ENCODE measurements at places on chromosomes 3 and 15.

DNA sequence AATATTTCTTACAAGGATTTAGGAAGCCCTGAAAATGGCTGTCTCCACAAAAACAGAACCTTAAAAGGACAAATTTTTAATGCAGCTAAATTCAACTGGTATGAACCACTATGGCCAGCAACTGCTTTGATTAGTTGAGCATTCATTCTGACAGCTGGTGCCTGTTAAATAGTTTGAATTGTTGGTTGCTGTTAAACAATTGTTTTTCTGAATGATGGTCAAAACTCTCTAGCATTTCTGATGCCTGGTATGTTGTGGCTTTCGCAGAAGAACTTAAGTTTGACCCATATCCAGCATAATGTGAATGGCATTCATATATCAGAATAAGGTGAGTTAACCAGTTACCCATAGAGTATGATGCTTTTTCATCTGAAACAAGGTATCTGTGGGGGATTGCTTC is 138.4 kb downstream of the MEIS2 start:
- no peak for DNase-seq

- DNase-seq: no peak
These were observed 166.2 kb upstream of the TBC1D5 start for GRCh38 chr3:17908399-17909191.

GRCh38 chr3:150414959-150415358 is 6.9 kb downstream of the TSC22D2 start:
- no peak for DNase-seq

DNA sequence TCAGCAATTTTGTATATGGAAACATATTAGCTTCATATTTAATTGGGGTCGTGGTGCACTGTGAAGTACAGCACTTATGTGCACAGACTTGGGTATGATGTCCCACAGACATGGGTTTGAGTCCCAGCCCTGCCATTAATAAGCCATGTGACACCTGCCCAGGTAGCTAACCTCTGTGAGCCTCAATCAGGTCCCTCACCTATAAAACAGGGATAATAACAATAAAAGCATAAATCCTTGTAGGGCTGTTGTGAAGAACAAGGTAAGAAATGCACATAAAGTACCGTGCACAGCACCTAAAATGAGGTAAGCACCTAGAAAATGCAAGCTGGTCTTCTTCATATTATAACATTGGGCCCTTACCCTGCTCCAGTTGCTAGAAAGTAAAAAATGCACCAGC is 173.5 kb upstream of the WNT5A start:
- no peak for DNase-seq

DNA sequence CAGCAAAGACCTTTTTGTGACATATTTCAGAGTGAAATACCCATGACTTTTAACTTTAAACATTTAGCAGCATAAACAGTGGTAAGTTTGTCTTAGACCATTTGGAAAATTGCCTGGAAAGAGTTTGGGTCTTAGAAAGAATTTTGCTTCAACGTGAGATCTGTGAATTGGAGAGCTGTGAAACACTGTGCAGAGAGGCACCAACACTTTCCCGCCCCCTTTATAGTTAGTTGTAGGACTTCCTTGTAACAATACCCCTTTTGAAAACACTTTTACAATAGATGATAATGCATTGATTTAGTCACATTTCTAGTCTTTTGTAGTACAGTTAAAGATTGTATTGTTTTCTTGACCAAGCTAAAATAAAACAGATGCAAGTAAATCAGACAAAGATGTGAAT is 43.5 kb upstream of the MBNL1 start:
- no peak for DNase-seq

DNA sequence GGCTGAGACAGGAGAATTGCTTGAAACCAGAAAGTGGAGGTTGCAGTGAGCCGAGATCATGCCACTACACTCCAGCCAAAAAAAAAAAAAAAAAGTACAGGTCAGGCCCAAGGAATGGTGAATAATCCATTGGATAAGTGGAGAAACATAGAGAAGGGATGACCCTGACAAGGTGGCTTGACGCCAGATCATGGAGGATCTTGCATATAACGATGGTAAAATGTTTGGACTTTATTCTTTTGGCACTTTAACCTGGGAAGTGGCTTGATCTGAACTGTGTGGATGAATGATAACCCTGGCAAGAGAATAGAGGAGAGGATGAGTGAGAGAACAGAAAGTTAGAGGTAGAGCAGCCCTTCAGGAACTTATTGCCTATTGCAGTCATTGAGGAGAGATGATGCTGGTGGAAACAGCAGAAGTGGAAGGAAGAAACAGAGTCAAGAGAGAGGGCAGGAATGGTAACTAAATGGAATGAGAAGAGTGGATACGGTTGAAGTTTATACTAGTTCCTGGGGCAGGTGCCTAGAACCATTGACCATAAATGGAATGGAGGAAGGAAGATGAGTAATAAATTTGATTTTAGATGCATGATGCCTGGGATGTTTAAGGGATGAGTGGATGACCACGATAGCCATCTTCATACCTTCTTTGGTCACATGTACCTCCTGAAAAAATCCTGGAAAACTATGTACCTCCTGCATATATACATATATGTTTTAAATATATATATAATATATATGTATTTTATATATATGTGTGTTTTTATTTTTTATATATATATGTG is 57.8 kb downstream of the BLM start:
- no peak for DNase-seq

DNA sequence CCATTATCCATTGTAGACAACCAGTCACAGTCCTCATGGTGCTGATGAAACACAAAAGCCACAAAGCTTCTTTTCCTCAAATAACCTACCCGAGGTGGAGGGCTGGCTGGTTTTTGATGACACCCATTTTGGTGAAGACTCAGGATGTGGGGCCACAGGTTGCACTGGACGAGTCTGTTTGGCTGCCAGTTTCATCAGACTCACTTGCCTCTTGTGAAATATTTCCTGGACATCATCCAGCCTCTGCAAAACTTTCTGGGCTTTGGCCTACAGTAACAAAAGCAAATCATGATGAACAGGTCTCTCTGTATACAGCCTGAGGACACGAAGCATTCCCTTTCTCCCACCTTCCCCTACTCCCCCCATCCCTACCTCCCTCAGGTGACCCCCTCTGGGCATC is 42.2 kb downstream of the B3GNT5 start:
- DNase-seq: no peak

DNA sequence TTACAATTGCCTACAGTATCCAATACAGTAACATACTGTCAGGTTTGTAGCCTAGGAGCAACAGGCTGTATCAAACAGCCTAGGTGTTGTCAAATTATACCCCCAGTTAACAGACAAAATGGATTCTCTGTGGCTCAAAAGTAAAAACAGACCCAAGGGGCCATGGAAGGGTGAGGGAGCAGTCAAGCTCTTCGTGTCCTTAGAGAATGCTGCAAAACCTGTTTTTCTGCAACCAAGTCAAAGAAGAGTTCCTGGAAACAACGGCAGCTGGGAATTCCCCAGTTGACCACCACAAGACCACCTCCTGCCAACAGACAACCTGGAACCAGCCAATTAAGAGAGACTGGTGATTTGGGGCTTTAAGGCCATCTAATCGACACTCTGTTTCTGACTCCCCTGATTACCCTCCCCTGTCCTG is 11.1 kb upstream of the THUMPD3 start:
- DNase-seq: no peak

- no peak for DNase-seq
These were observed 181.1 kb downstream of the PLCL2 start for GRCh38 chr3:17065881-17066280.

DNA sequence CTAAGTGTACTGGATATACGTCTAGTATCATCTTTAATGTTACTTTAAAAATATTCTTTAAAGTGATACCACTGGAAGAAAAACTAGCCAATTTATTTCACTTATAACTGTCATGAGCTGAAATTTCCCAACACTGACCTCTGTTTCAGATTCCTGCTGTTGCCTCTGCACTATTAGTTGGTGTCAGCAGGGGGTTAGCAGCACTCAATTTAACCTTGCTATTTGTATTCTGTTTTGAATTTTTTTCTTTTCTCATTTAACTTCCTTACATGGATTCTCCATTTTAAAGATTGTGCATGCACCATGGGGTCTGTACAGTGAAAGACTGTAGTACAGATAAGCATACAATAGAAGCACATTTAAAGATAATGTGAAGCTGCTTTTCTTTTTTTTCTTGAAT is 169.2 kb downstream of the UBE2E2 start:
- no peak for DNase-seq

DNA sequence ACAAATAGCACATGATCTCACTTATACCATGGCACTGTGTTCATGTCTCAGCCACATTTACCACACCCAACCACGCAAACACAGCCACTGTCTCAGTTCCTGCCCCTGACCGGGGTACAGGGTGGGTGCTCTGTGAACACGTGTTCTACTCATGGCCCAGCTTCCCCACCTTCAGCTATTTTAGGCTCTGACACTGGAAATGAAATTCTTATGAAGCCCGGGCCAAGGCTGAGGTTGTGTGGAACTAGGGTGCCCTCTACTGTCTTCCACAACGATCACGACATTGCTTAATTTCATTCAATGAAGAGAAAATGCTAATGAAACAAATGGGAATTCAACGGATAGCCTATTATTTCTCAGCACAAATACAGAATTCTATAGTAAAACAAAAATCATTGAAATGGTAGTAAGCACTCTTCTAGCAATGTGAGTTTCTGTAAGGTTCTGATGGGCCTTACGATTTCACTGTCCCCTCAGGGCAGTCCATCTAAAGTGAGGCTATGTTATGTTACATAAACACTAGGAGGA is 2.1 kb upstream of the GABRA5 start:
- DNase-seq: peak; percentile 2

GRCh38 chr3:16305111-16305541 is 40.1 kb downstream of the OXNAD1 start:
- DNase-seq: no peak

GRCh38 chr3:56691165-56692000 is 8.3 kb upstream of the TASOR start:
- DNase-seq: no peak

- no peak for DNase-seq
These were observed 165.1 kb downstream of the APBA2 start for GRCh38 chr15:29050870-29051269.

DNA sequence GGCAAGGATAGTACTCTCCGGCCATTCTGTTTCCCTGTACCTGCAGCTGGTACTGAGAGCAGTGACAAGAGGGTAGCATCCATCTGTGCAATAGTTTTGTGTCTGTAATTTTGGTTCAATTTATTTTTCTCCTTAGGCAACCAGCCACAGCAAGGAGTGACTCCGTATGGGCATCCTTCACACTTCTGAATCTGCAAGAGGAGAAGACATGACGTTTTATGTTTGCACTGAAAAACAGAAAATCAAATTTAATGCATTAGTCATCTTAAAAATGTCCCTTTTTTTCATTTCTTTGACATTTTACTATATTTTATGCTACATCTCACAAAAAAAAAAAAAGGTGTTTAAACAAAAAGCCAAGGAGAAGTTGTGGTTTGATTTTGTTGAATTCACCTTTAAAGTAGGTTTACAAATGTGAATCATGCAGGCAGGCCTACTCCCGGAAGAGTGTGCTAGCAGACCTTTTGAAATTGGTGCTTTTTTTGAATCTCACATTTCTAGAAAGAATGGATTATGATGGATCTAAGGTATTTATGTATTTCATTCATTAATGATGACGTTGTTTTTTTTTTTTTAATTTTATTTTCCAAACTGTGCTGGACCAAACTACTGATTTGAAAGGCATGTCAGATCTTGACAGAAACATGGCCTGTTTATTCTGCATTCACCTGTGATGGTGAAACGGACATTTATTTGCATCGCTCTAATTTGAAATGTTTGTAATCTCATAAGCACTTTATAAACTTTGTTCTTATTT is 28.1 kb downstream of the IGSF10 start:
- no peak for DNase-seq

GRCh38 chr3:14289590-14290461 is 111.2 kb downstream of the LSM3 start:
- no peak for DNase-seq

- DNase-seq: no peak
These were observed 162.2 kb downstream of the GREM1 start for GRCh38 chr15:32879980-32880379.

- DNase-seq: no peak
These were observed 543.3 kb upstream of the UBE2E2 start for GRCh38 chr3:22659651-22660475.

DNA sequence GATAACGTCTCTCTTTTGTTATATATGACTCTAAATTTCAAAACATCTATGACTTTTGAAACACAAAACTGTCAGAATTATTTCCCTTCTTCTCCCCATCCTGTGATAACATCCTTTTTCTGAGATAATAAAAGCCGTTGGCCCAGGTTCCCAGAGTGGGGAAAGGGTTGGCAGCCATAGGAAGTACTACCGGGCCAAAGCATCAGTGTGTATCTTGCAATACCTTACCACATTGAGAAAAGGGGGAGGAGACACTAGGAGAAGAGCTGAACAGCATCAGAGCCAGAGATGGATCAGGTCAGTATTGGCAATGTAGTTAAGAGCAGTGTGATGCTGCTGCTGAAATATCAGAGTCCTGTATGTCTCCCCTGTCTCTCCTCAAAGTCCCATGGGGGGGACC is 210.0 kb upstream of the PROK2 start:
- DNase-seq: no peak

GRCh38 chr3:73141525-73141924 is 80.1 kb downstream of the EBLN2 start:
- no peak for DNase-seq

Data from NCI-H774 (cell line).